ENCODE measurements at places on chromosomes 12 and 14.

GRCh38 chr14:60757567-60758002, 23.0 kb downstream of the MNAT1 start:
- DNase-seq: peak; percentile 77

GRCh38 chr12:79402606-79403005, 288.2 kb downstream of the PAWR start:
- peak; percentile 59 for DNase-seq

DNA sequence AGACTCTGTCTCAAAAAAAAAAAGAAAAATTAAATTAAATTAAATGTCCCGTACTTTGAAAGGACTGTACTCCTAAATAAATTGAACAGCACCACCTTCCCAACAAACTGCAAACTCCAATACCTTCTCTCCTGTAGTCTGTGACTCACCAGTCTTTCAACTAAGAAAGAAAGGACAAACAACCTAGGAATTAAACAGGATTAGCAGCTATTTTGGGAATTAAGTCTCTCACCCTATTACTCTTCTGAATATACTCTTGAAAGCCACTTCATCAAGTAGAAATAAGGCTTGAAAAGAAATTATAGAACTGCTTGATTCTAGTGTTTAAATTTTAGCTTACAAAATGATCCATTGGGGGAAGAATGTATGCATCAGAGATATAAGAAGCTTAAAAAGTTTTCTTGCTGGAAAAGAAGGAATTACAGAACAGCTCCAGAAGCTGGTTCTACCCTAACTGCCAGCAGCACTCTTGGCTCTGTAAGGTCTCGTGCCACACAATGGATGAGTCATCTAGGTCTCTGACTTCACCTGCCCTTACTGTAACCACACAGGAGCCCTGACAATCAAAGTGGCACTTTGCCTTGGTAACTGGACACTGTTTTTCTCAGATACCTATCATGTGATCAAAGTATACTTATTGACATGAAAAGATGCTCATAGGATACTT, 57.0 kb upstream of the CERS5 start:
- DNase-seq: no peak

DNA sequence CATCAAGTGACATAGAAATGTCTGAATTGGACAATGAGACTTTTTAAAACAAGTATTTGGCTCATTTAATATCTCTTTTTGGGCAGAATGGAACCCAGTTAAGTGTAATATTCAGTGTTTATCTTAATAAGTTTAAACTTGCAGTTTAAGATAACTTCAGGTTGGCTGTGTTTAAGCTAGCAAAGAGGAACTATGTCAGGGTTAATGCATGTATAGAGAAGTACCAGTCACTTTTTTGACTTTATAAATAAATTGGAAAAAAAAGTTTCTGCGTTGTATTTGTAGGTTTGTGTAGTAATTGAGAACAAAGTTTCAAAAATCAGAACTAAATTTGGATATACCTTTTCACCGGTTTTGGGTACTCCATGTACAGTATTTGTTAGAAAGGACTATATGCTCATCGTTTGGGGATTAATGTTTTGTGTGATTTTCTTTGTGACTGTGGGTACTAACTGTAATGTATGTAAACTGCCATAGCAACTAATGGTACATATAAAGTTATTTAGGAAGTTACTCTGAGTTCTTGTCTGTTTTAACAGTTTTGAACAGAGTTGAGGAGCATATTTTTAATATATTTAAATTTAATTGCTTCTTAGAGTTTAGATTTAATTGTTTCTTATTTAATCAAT, 4.5 kb downstream of the HMGA2 start:
- no peak for DNase-seq

DNA sequence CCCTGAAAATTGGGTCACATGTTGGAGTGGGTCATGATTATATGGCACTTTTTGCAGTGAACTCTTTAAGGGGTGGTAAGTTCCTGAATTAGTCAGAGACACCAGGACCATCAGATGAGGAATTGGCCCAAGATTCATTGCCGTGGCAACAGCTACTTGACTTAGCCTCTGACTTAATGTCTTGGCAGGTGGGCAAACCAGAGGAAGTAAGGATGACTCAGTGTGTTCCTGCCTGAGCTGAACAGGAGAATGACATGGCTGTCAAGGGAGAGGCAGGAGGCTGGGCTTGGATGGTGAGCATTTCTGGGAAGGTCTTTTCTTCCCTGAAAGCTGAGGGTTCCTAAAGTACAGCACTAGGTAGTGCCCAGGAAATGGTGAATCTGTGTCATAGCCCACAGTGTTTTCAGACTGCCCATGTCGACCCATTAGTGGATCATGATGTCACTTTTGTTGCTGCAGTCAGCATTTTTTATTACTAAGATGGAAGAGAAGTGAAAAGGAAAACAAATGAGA, 170.1 kb upstream of the PWP1 start:
- DNase-seq: peak; percentile 86

DNA sequence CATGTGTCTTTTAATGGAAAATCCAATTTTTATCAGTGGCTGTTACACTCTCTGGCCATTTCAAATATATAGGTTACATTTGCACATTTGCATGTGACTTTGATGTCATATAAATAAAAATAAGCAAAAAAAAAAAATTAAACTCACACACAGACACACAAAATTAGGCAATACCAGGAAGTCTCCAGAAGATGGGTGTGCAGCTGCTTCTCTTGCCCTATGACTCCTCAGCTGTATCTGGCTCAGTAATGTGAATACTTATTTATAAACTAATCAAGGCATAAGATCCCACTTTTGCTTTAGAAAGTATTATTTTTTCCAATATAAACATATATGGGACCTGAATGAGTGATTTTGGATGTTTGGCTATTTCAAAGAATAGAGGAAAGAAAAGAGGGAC, 461.1 kb downstream of the LRIG3 start:
- no peak for DNase-seq

GRCh38 chr14:32014057-32014456, 63.0 kb upstream of the ARHGAP5 start:
- no peak for DNase-seq

GRCh38 chr12:95505039-95505438, 31.1 kb downstream of the METAP2 start:
- no peak for DNase-seq
